PC-9 (cell line): ENCODE measurements at places on chromosomes 5 and 9. TPM values are rescaled to one million over a fixed set of nuclear protein-coding genes. Genes with fewer than 3 reads are reported as not detected.

DNA sequence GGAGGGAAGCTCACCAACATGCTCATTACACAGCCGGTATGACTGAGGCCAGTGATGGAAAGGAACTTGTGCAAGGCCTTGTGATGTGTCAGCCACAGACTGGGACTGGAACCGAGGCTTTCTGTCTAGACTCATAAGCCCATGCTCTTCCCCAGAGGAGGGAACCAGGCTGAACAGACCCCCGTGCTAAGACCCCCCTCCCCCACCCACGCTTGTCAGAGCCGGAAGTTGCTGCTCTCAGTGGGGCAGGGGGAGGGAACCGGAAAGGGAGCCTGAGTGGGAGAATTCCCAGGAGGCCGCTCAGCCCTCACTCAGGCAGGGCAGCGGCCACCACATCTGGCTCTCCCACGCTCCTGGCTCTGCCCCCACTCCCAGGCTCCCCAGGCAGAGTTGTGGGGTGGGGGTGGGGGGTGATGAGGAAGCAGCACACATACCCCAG is 4.1 kb upstream of the PDGFRB start:
- no peak overlapping the region for H3K4me3 ChIP-seq
- H3K4me1 ChIP-seq, result no peaks in the 10 kb centered on the region; the same call in 1 of the 2 replicates
- H3K27me3 ChIP-seq, result peaks cover 9% of the 10 kb centered on the region; the same call in 1 of the 2 replicates
- no peaks in the 10 kb centered on the region for H3K36me3 ChIP-seq

DNA sequence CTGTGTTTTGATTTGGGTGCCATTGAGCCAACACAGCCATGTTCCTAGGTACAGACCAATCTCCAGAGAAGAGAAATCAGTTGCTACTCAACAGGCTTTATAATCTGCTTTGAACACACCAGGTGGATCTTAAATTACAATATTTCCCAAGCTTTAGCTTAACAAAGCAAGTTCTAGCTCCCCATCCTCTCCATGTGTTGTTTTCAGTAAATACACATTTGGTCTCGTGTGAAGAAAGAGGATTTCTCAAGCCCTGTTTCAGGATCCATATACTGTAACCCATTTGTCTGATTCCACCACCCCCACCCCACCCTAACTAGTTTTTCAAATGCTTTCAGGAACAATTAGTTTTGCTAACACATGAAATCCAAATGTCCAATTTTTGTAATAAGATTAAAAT is 109.6 kb upstream of the NIPBL start:
- no peak for DNase-seq
- H3K4me1 ChIP-seq, result no peaks in the 10 kb centered on the region
- H3K27ac ChIP-seq, result no peak overlapping the region
- H3K4me3 ChIP-seq, result no peak overlapping the region
- no peaks in the 10 kb centered on the region for H3K36me3 ChIP-seq

DNA sequence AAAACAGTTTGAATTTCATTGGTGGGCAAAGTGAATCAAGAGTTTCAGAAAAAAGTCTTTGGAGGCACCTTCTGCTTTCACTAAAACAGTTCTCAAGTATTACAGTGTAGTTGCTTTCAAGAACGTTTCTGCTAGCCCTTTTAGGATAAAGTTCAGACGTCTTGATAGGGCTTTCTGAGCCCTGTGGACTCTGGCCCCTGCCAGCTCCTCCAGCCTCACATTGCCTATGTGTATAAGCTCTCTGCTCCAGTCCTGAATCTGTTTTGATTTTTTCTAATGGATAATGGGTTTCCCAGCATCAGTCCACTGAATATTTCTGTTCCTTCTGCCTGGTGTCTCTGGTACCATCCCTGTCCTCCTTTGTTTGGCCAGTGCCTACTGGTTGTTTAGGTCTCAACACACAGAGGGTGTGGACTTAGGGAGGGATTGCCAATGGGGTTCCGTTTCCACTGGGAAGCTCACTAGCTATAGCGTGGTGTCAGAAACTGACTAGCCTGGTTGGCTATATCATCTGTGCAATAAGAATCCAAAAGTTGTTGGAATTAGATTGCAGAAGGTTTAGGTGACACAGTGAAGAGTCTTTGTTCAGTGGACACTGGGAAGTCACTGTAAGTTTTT is 26.4 kb downstream of the ARHGAP26 start:
- no peak overlapping the region for H3K27ac ChIP-seq
- H3K27me3 ChIP-seq, result no peaks in the 10 kb centered on the region

DNA sequence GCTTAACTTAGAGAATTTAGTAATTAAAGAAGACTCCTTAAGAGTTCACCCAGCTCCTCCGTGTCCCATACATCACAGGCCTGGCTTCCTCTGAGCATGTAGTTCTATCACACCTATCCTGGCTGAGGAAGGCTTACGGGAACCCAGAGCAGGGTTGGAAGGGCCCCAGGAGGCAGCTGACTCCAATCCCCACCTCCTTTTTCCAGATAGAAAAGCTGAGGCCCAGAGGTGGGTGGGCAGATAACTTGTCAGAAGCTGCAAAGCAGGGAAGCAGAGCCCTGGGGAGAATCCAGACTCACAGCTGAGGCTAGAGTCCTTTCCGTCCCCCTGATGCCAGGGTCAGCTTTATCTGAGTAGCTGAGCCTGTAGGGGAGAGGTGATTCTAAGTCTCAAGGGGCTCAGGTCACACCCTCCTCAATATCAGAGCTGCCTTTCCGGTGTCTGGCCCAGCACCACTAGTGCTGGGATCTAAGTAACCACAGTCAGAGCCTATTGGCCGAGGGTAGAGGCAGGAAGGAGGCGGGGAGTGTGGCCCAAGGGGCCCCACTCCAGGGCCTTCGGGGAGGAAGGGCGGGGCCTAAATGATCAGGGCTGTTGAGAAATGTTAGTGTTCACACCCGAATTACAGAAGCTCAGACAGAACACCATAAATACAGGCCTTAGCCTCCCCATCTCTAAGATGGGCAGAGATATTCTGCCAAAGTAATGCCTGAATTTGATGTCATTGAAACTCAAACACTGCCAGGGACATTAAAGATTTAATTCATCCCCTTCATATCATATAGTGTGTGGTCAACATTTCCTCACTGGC is 9.9 kb downstream of the CCDC69 start:
- no peaks in the 10 kb centered on the region for H3K4me1 ChIP-seq
- no peaks in the 10 kb centered on the region for H3K27me3 ChIP-seq
- no peaks in the 10 kb centered on the region for H3K36me3 ChIP-seq
- no peak overlapping the region for H3K4me3 ChIP-seq

DNA sequence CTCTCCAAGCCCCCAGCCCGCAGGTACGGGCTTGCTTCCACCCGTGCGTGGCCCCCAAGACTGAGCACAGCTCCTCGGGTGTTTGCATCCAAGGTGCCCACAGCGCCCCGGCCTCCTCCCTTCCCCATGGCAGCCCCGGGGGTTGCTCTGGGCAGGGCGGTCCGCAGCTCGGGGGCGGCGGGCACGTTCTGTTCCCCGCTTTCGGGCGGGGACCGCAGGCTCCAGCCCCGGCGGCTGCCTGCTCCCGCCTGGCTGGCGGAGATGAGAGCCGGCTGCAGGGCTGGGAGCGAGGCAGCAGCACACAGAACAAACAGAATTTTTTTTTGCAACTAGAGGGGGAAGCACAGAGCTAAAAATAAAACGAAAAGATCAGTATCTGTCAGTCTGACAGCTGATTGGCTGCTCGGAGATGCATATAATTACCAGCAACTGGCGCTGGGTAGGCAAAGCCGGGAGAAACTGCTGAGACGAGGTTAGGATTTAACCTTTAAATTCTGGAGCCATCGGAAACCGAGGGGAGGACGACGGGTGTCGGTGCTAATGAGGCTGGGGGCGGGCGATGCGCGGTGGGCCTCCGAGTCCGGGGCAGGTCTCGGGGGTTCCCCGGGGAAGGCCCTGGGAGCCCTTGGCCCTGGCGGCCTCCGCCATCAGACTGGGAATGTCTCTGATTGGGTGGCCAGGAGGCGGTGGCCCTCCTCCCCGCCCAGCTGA is 142.7 kb upstream of the IER5L start:
- no peak overlapping the region for H3K27ac ChIP-seq
- H3K4me1 ChIP-seq, result no peaks in the 10 kb centered on the region
- no peak overlapping the region for H3K4me3 ChIP-seq
- DNase-seq, result peak; percentile 48
- no peaks in the 10 kb centered on the region for H3K36me3 ChIP-seq

GRCh38 chr9:109117856-109118807 is 1.6 kb downstream of the TMEM245 start:
- no peak for DNase-seq
- H3K36me3 ChIP-seq, result 0 out of 2 replicates have a peak, but pooled peaks cover 10% of the 10 kb centered on the region
- peak overlapping the region; percentile 81 for H3K4me3 ChIP-seq

DNA sequence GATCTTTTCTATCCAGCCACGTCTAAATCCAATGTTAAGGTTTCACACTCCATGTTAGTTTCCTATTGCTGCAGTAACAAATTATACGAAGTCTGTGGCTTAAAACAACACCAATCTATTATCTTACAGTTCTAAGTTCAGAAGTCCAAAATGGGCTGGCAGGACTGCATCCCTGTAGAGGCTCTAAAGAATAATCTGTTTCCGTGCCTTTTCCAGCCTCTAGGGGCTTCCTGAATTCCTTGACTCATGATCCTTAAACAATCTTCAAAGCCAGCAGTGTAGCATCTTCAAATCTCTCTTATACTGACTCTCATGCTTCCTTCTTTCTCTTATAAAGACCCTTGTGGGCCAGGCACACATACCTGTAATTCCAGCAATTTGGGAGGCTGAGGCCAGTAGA is 6.8 kb downstream of the PLGRKT start:
- no peaks in the 10 kb centered on the region for H3K27me3 ChIP-seq
- no peak overlapping the region for H3K27ac ChIP-seq
- no peak overlapping the region for H3K4me3 ChIP-seq
- peaks cover 6% of the 10 kb centered on the region for H3K4me1 ChIP-seq
- H3K36me3 ChIP-seq, result no peaks in the 10 kb centered on the region

The CBY3 gene
- not detected in 2 replicates for total RNA-seq

The PCDHB7 gene
- not detected in 2 replicates for total RNA-seq

- H3K27ac ChIP-seq, result no peak overlapping the region
- H3K36me3 ChIP-seq, result no peaks in the 10 kb centered on the region
- DNase-seq, result no peak
- no peak overlapping the region for H3K4me3 ChIP-seq
- H3K27me3 ChIP-seq, result no peaks in the 10 kb centered on the region
Observed at GRCh38 chr9:127174386-127175318, 52.2 kb upstream of the ANGPTL2 start.

DNA sequence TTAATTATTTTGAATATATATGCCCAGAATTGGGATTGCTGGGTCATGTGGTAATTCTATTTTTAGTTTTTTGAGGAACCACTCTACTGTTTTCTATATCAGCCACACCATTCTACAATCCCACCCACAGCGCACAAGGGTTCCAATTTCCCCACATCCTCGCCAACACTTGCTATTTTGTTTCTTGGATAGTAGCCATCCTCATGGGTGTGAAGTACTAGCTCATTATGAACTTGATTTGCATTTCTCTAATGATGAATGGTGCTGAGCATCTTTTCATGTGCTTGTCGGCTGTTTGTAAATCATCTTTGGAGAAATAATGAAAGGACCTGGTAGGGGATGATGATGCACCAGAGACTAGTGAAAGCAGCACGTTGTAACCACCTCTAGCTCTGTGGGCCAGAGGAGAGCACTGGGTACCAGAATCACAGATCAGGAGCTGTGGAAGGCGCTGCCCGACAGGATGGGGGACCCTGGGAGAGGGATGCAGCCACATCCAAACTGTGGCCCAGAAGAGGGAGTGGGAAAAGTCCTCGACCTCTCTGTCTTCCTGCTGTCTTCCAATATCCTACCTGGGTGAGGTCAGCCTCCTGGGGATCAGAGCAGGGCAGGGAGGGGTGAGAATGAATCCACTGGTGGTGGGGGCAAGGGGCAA is 155.4 kb downstream of the RGS3 start:
- no peaks in the 10 kb centered on the region for H3K27me3 ChIP-seq
- no peaks in the 10 kb centered on the region for H3K36me3 ChIP-seq
- H3K4me3 ChIP-seq, result no peak overlapping the region
- H3K27ac ChIP-seq, result no peak overlapping the region
- H3K4me1 ChIP-seq, result peaks cover 42% of the 10 kb centered on the region
- no peak for DNase-seq

The SPATA6L gene
- 5.9 and 7.1 TPM in 2 replicates for total RNA-seq

The SPATA9 gene
- 0.55 TPM in 1 of 2 replicates, not detected in the other for total RNA-seq

DNA sequence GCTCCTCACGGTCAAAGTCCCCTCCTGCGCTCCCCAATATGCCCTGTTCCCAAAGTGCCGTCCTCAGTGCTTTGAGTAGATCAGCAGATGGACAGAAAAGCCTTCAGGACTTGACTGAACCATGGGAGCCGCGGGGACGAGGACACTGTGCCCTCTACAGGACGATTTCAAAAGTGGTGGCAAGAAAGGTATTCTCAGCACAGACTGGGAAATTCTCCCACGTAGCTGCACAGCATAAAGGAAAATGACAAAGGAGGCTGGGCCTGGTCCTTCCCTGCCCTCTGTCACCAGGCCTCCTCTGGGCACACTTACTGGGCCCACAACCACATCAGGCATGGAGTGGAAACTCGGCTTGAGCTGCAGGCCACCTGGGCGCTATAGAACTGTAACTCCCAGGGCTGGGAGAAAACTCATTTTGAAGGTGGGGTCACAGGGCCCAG is 16.7 kb upstream of the MTMR12 start:
- H3K4me1 ChIP-seq, result peaks cover 14% of the 10 kb centered on the region
- H3K4me3 ChIP-seq, result no peak overlapping the region
- H3K27me3 ChIP-seq, result no peaks in the 10 kb centered on the region
- no peaks in the 10 kb centered on the region for H3K36me3 ChIP-seq
- H3K27ac ChIP-seq, result no peak overlapping the region
- peak; percentile 60 for DNase-seq

GRCh38 chr9:80090317-80090716 is 518.6 kb downstream of the TLE4 start:
- DNase-seq, result no peak
- H3K27me3 ChIP-seq, result peaks cover 9% of the 10 kb centered on the region; the same call in 1 of the 2 replicates
- H3K36me3 ChIP-seq, result no peaks in the 10 kb centered on the region

The HBEGF gene
- total RNA-seq, result 8.5 and 9.0 TPM in 2 replicates

The NEURL1B gene
- total RNA-seq, result 14.3 and 20.4 TPM in 2 replicates

DNA sequence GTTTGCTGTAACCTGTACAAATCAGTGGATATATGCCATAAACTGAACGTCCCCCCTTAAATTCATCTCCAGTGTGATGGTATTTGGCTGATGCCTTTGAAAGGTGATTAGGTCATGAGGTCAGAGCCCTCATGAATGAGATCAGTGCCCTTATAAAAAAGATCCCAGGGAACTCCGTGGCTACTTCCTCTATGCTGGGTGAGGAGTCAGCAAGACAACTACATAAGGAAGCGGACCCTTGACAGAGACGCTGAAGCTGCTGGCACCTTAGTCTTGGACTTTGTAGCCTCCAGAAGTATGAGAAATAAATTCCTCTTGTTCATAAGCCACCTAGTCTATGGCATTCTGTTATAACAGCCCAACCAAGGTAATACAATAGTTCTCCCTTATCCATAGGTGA is 215.1 kb upstream of the ZNF608 start:
- H3K36me3 ChIP-seq, result no peaks in the 10 kb centered on the region
- H3K4me3 ChIP-seq, result no peak overlapping the region
- peaks cover 19% of the 10 kb centered on the region for H3K4me1 ChIP-seq
- DNase-seq, result no peak
- H3K27me3 ChIP-seq, result no peaks in the 10 kb centered on the region

- H3K36me3 ChIP-seq, result no peaks in the 10 kb centered on the region
- no peak overlapping the region for H3K27ac ChIP-seq
- H3K4me1 ChIP-seq, result peaks cover 5% of the 10 kb centered on the region; the same call in 1 of the 2 replicates
Observed at GRCh38 chr9:70485273-70485858, 70.9 kb upstream of the KLF9 start.

The SLC6A3 gene
- not detected in 2 replicates for total RNA-seq

The CDX1 gene
- total RNA-seq, result not detected in 2 replicates

GRCh38 chr5:173188280-173188679 is 43.9 kb downstream of the BNIP1 start:
- no peak overlapping the region for H3K4me3 ChIP-seq
- H3K27me3 ChIP-seq, result no peaks in the 10 kb centered on the region; the same call in 1 of the 2 replicates
- no peak overlapping the region for H3K27ac ChIP-seq
- no peak for DNase-seq
- no peaks in the 10 kb centered on the region for H3K36me3 ChIP-seq

GRCh38 chr9:726005-726404 is 115.5 kb upstream of the DMRT1 start:
- H3K27ac ChIP-seq, result no peak overlapping the region
- no peak overlapping the region for H3K4me3 ChIP-seq
- no peaks in the 10 kb centered on the region for H3K36me3 ChIP-seq
- no peaks in the 10 kb centered on the region for H3K27me3 ChIP-seq
- H3K4me1 ChIP-seq, result peaks cover 13% of the 10 kb centered on the region; the same call in 1 of the 2 replicates

The PCDHB14 gene
- total RNA-seq, result 0.07 TPM in 1 of 2 replicates, not detected in the other
